Activated CD8-positive, alpha-beta T cell treated with anti-CD3 and anti-CD28 coated beads for 36 hours (primary cell): ENCODE measurements at places on chromosomes 6 and 20. TPM values are rescaled to one million over a fixed set of nuclear protein-coding genes. Genes with fewer than 3 reads are reported as not detected.

GRCh38 chr6:108560463-108561308, at the start of gene FOXO3:
Gene FOXO3, plus strand, starts transcription at chr6:108560917. Its CDS starts 292 bp downstream, at chr6:108561209.
- DNase-seq = peak; percentile 58
- H3K36me3 ChIP-seq = peaks cover 10% of the 10 kb centered on the region
- peak within 1 kb of the TSS; percentile 76 for H3K27ac ChIP-seq
- H3K4me1 ChIP-seq = peaks cover 42% of the 10 kb centered on the region

- H3K4me1 ChIP-seq = no peaks in the 10 kb centered on the region
- H3K36me3 ChIP-seq = no peaks in the 10 kb centered on the region
- DNase-seq = no peak
Observed at GRCh38 chr20:52446421-52447224, 255.0 kb upstream of the ZFP64 start.

- no peak for DNase-seq
- H3K36me3 ChIP-seq = no peaks in the 10 kb centered on the region
- H3K4me1 ChIP-seq = no peaks in the 10 kb centered on the region
- no peak overlapping the region for H3K27ac ChIP-seq
Observed at GRCh38 chr6:98094696-98095095, 739.7 kb upstream of the POU3F2 start.

DNA sequence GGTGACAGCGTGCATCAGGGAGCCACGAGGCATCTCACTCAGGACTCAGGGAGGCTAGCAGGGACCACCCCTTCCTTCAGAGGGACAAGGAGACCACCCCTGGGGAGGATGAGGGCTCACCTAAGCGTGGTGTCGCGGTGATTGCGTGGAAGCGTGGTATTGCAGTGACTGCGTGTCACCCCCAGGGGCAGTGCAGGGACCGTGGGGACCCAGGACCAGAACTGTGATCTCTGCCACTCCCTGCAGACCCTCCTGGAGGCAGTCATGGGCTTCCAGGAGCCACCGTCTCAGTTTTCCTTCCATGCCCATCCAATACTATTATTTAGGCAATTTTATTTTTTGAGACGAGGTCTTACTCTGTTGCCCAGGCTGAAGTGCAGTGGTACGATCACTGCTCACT, 147.1 kb downstream of the TAF4 start:
- H3K27ac ChIP-seq = no peak overlapping the region
- H3K36me3 ChIP-seq = no peaks in the 10 kb centered on the region
- H3K4me1 ChIP-seq = no peaks in the 10 kb centered on the region
- peaks cover 2% of the 10 kb centered on the region for H3K27me3 ChIP-seq
- H3K4me3 ChIP-seq = no peak overlapping the region

GRCh38 chr6:5014072-5014561, 10.3 kb upstream of the RPP40 start:
- H3K4me3 ChIP-seq = no peak overlapping the region
- peaks cover 11% of the 10 kb centered on the region for H3K36me3 ChIP-seq
- no peaks in the 10 kb centered on the region for H3K4me1 ChIP-seq
- no peak overlapping the region for H3K27ac ChIP-seq

DNA sequence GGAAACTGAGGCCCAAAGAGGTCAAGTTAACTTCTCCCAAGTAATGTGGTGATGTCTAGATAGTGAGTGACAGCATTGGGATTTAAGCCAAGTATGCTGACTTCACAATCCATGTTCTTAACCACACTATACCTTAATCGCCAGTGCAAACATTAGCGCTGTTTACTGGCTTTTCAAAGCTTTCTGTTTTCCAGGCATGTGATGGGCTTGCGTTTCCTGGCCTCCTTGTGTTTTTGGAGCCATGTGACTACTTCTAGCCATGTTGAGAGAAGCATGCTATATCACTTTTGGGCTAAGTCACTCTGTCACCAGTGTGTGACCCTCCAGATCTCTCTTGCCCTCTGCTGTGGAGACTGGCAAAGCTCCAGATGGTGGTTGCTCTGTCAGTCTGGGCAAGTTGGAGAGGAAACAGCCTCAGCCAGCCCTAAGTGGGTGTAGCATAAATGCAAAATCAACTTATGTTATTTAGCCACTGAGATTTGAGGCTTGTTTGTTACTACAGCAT, 76.9 kb downstream of the ANKRD6 start:
- no peaks in the 10 kb centered on the region for H3K4me1 ChIP-seq
- H3K27ac ChIP-seq = no peak overlapping the region
- DNase-seq = no peak
- H3K36me3 ChIP-seq = no peaks in the 10 kb centered on the region

DNA sequence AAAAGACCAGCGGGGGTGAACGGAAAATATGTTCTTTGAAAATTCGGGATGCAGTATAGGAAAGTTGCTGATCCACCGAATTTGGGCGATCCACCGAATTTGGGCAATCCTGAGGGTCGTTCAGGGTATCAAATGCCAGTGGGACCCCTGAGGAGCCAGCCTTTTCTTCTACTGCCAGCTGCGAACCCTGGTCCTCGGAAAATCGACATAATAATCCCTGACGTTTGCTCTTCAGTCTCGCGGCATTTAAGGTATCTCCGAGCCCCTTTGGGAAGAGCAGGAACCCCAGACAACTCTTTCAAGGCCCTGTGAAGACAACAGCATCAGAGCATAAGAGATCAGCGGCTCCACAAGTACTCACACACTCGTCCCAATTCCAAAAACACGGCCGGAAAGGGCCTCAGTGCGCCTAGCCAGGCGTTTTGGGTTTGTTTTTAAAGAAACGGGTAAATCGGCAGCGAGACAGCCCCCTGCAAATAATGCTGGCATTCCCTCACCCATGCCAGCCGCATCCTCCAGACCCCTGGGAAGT, 1.0 kb downstream of the SIM1 start:
- H3K4me1 ChIP-seq = peaks cover 25% of the 10 kb centered on the region
- H3K27ac ChIP-seq = no peak overlapping the region
- H3K36me3 ChIP-seq = peaks cover 14% of the 10 kb centered on the region
- no peak for DNase-seq

- no peaks in the 10 kb centered on the region for H3K27me3 ChIP-seq
- no peak overlapping the region for H3K4me3 ChIP-seq
- H3K36me3 ChIP-seq = no peaks in the 10 kb centered on the region
- H3K4me1 ChIP-seq = peaks cover 9% of the 10 kb centered on the region
- no peak overlapping the region for H3K27ac ChIP-seq
- no peak for DNase-seq
Observed at GRCh38 chr6:161463071-161463470, 189.2 kb upstream of the AGPAT4 start.

GRCh38 chr6:25320459-25320858, 41.3 kb downstream of the CARMIL1 start:
- H3K4me3 ChIP-seq = no peak overlapping the region
- H3K36me3 ChIP-seq = no peaks in the 10 kb centered on the region
- H3K4me1 ChIP-seq = peaks cover 2% of the 10 kb centered on the region
- no peak for DNase-seq

DNA sequence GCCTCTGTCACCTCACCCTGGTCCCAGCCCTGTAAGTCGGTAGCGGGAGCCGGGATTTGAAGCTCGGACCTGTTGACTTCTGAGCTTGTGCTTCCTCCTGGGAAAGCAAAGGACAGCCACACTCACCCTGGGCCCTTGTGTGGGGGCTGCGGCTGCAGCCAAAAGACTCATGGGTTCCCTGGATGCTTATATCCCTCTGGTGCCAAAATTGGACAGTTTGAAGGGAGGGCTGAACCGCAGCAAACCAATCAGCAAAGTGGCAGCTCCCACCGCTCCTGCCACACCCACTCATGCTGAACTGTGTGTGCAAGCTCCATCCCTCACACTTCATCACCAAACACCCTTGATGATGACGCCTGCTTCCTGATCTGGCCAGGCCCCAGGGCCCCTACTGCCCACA, 3.9 kb upstream of the CCN5 start:
- no peaks in the 10 kb centered on the region for H3K36me3 ChIP-seq
- no peak overlapping the region for H3K4me3 ChIP-seq
- H3K27me3 ChIP-seq = no peaks in the 10 kb centered on the region
- H3K27ac ChIP-seq = no peak overlapping the region
- DNase-seq = no peak

SLC22A1 gene
- total RNA-seq = 0.31 TPM

DEFB114 gene
- not detected for total RNA-seq

WFDC10B gene
- not detected for total RNA-seq

DAAM2 gene
- not detected for total RNA-seq

CLVS2 gene
- not detected for total RNA-seq

ZBTB12 gene
- 1.8 TPM for total RNA-seq

SOX12 gene
- 12.8 TPM for total RNA-seq

SMOC2 gene
- total RNA-seq = not detected

HTR1B gene
- total RNA-seq = not detected

SYNE1 gene
- 29.5 TPM for total RNA-seq
